GM23248 (cell line): ENCODE measurements at places on chromosomes 1 and 21. TPM values are rescaled to one million over a fixed set of nuclear protein-coding genes. Genes with fewer than 3 reads are reported as not detected.

KHDC4 gene
- polyA plus RNA-seq, result 25.3 and 27.8 TPM in 2 replicates

MCOLN3 gene
- 0.77 and 1.0 TPM in 2 replicates for polyA plus RNA-seq

ACTA1 gene
- not detected in 2 replicates for polyA plus RNA-seq

MX1 gene
- polyA plus RNA-seq, result 1.0 and 1.6 TPM in 2 replicates

FAM131C gene
- 1.3 and 1.8 TPM in 2 replicates for polyA plus RNA-seq

PLXNA2 gene
- polyA plus RNA-seq, result 3.5 and 3.7 TPM in 2 replicates

WNT3A gene
- polyA plus RNA-seq, result not detected in 2 replicates

NHLH1 gene
- 0.16 and 0.31 TPM in 2 replicates for polyA plus RNA-seq

SETDB1 gene
- 9.7 and 10.2 TPM in 2 replicates for polyA plus RNA-seq

PLA2G2D gene
- not detected in 2 replicates for polyA plus RNA-seq

DENND1B gene
- polyA plus RNA-seq, result 8.9 and 9.2 TPM in 2 replicates

DUSP12 gene
- 29.9 and 34.9 TPM in 2 replicates for polyA plus RNA-seq

SPRR5 gene
- polyA plus RNA-seq, result not detected in 2 replicates

C1QTNF12 gene
- 2.0 and 2.1 TPM in 2 replicates for polyA plus RNA-seq

SELP gene
- not detected in 2 replicates for polyA plus RNA-seq

CELA3A gene
- not detected in 2 replicates for polyA plus RNA-seq

FCGR3A gene
- not detected in 2 replicates for polyA plus RNA-seq

UTS2 gene
- polyA plus RNA-seq, result not detected in 2 replicates

SLC1A7 gene
- 0.51 and 0.76 TPM in 2 replicates for polyA plus RNA-seq

MNDA gene
- polyA plus RNA-seq, result not detected in 2 replicates

IL23R gene
- not detected in 2 replicates for polyA plus RNA-seq

FAM110D gene
- not detected in 2 replicates for polyA plus RNA-seq

PTPRU gene
- 6.0 and 6.2 TPM in 2 replicates for polyA plus RNA-seq

NBPF10 gene
- 1.1 and 1.3 TPM in 2 replicates for polyA plus RNA-seq

MAPKAPK2 gene
- 7.5 and 8.8 TPM in 2 replicates for polyA plus RNA-seq

SELENON gene
- polyA plus RNA-seq, result 8.3 and 9.0 TPM in 2 replicates

CHI3L1 gene
- polyA plus RNA-seq, result 0.23 TPM in 1 of 2 replicates, not detected in the other

NBPF20 gene
- polyA plus RNA-seq, result 0.68 and 1.5 TPM in 2 replicates

DARS2 gene
- polyA plus RNA-seq, result 11.0 and 12.1 TPM in 2 replicates

CELA3B gene
- not detected in 2 replicates for polyA plus RNA-seq

SDC3 gene
- polyA plus RNA-seq, result 6.6 and 6.9 TPM in 2 replicates

FDPS gene
- polyA plus RNA-seq, result 106 and 116 TPM in 2 replicates

SMIM1 gene
- not detected in 2 replicates for polyA plus RNA-seq

TRIM17 gene
- 0.26 and 0.43 TPM in 2 replicates for polyA plus RNA-seq

ZNF281 gene
- polyA plus RNA-seq, result 39.1 and 40.3 TPM in 2 replicates

FAM72D gene
- 1.6 and 2.4 TPM in 2 replicates for polyA plus RNA-seq

CNKSR1 gene
- polyA plus RNA-seq, result 0.10 TPM in 1 of 2 replicates, not detected in the other

ANKRD65 gene
- polyA plus RNA-seq, result 0.44 and 0.70 TPM in 2 replicates

IGSF3 gene
- polyA plus RNA-seq, result 0.08 and 0.34 TPM in 2 replicates

RGS8 gene
- polyA plus RNA-seq, result not detected in 2 replicates

ZNF695 gene
- 1.1 and 2.0 TPM in 2 replicates for polyA plus RNA-seq

DNAJC28 gene
- polyA plus RNA-seq, result 2.0 TPM in 2 replicates

GJB5 gene
- polyA plus RNA-seq, result 0.23 and 0.33 TPM in 2 replicates
